Right atrium auricular region (tissue), 2 donors: ENCODE measurements at places on chromosomes 16 and 17. TPM values are rescaled to one million over a fixed set of nuclear protein-coding genes. Genes with fewer than 3 reads are reported as not detected.
A peak's percentile ranks its signal among the peaks of the same experiment; 100 is the strongest.

DNA sequence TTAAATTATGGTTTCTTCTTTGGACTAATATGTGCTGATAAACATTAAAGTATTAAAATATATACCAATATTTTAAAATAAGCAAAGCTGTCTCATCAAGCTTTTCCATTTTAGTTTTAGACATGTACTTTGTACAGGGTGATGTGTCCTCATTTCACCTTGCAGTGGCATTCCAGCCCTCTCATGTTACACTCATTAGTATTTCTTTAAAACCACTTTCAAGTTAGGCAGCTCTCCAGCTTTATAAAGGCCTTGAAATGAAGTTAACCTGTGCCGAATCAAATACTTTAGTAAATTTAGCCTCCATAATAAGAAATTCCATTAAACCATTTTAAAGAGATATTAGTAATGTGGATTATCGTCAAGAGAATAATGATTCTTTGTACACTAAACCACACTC, 107.6 kb upstream of the HLF start:
- H3K4me3 ChIP-seq: no peak overlapping the region
- no peak overlapping the region for H3K27ac ChIP-seq
- no peaks in the 10 kb centered on the region for H3K27me3 ChIP-seq
- H3K4me1 ChIP-seq: peaks cover 14% of the 10 kb centered on the region
- no peak for DNase-seq
- no peaks in the 10 kb centered on the region for H3K36me3 ChIP-seq

DNA sequence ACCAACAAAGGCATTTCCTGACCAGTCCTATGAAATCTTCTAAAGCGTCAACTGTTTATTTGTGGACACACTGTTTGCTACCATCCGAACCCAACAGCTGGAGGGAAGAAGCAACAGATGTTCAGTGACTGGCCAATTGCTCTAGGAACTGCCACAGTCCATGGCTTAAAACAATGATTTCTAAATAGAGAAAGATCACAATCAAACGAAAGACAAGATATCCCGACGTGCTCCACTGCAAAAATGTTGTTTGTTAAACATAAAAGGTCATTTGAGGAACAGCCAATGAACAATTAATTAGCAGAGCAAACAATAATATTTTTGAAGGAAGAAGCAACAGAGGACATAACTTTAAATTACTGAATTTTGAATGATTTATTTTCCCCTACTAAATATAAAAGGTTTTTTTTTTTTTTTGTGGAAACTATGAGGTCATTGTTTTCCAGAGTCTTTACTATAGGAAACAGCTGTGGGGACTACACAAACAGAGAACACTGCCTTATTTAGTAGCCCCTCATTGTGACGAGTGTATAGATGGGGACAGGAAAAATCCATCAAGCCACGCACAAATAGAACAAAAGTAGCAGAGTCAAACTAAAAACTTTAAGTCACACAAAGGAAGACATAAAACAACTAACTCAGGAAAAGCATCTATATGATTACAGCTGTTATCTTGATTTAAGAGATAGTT, 17.2 kb downstream of the USP31 start:
- no peaks in the 10 kb centered on the region for H3K36me3 ChIP-seq
- peaks cover 63% of the 10 kb centered on the region for H3K4me1 ChIP-seq
- no peaks in the 10 kb centered on the region for H3K27me3 ChIP-seq
- DNase-seq: no peak
- no peak overlapping the region for H3K4me3 ChIP-seq
- peak overlapping the region; percentile 80 for H3K27ac ChIP-seq

- H3K27ac ChIP-seq: no peak overlapping the region
- H3K36me3 ChIP-seq: no peaks in the 10 kb centered on the region
- no peak for DNase-seq
- H3K4me3 ChIP-seq: no peak overlapping the region
- H3K27me3 ChIP-seq: no peaks in the 10 kb centered on the region
These were observed 16.1 kb upstream of the C16orf54 start for GRCh38 chr16:29761882-29762281.

DNA sequence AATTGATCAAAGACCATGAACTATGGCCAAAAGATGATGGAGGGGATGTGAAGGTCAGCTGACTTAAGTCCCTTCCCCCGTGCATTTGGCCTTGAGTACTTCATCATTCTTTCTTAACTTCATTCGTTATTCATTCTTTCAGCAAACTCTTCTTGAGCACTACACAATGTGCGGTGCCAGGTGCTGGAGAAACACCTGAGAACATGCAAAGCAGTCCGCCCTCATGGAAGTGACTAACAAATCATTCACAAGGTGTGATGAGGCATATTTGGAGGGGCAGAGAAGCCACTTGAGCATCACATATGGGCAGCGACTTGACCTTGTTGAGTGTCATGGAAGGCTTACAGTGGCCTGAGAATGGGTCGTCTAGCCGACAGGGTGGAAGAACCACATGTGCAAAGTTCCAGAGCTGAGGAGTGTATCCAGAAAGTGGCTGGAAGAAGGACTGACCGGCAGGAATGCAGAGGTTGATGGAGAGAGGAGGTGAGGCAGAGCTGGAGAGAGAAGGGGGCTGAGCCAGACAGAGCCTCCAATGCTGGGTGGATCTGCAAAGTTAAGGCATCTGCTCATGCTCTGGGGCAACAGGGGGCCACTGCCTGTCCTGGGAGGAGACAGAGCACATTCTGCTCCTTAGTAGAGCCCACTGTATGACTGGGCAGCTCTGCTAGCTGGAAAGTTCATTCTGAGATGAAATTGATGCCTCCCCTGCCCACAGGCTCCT, 25.1 kb upstream of the EIF1 start:
- H3K27ac ChIP-seq: no peak overlapping the region
- H3K27me3 ChIP-seq: no peaks in the 10 kb centered on the region
- H3K4me3 ChIP-seq: no peak overlapping the region

DNA sequence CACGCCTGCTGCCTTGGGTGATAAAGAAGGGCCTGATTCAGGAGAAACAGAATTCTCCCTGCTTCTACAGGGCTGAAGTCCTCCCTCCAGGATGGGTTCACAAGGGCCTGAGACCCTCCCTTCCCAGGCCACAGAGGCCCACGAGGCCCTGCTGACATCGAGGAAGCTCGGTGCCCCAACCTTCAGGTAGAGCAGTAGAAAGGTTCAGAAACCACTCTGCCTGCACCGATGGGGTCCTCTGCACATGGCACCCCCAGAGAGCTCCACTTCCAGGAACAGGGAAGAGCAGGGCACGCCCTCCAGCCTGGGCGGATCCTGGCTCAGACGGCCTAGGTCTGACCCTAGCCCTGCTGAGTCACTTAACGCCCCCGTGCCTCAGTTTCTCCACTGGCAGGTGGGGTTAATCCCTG, 773 bp downstream of the CENPX start:
- H3K27me3 ChIP-seq: no peaks in the 10 kb centered on the region
- peaks cover 11% of the 10 kb centered on the region for H3K36me3 ChIP-seq
- peak overlapping the region; percentile 93 for H3K4me3 ChIP-seq

DUS2 gene
- 4.9 TPM for total RNA-seq

DNAAF8 gene
- total RNA-seq: 0.44 TPM
